Melanocyte of skin (primary cell): ENCODE measurements at places on chromosomes 6 and 20. TPM values are rescaled to one million over a fixed set of nuclear protein-coding genes. Genes with fewer than 3 reads are reported as not detected.

The METTL24 gene
- total RNA-seq: not detected in 2 replicates

The SPATA2 gene
- total RNA-seq: 4.0 and 5.5 TPM in 2 replicates

The SLC17A3 gene
- not detected in 2 replicates for total RNA-seq

The TTBK1 gene
- total RNA-seq: not detected in 2 replicates

The ADGRF4 gene
- not detected in 2 replicates for total RNA-seq

The NCOA7 gene
- 14.8 and 24.0 TPM in 2 replicates for total RNA-seq

The PLN gene
- not detected in 2 replicates for total RNA-seq

The TRERF1 gene
- total RNA-seq: 0.67 and 1.9 TPM in 2 replicates

The TBXT gene
- not detected in 2 replicates for total RNA-seq

The POU5F1 gene
- not detected in 2 replicates for total RNA-seq

The ZFP64 gene
- total RNA-seq: 13.1 and 14.5 TPM in 2 replicates

The GLYATL3 gene
- total RNA-seq: not detected in 2 replicates

The CFAP206 gene
- 1.0 and 1.5 TPM in 2 replicates for total RNA-seq

The LY6G5C gene
- total RNA-seq: under 0.01 TPM in 1 of 2 replicates, not detected in the other

The ZKSCAN8 gene
- 14.8 and 18.5 TPM in 2 replicates for total RNA-seq

The CPNE5 gene
- total RNA-seq: under 0.01 and 0.31 TPM in 2 replicates

The HCRTR2 gene
- not detected in 2 replicates for total RNA-seq

The LY6G6F gene
- total RNA-seq: not detected in 2 replicates

The LINC00237 gene
- total RNA-seq: not detected in 2 replicates

The BPIFB4 gene
- total RNA-seq: not detected in 2 replicates

The NNAT gene
- total RNA-seq: under 0.01 and 0.15 TPM in 2 replicates

The SLC22A16 gene
- not detected in 2 replicates for total RNA-seq

The CFAP61 gene
- total RNA-seq: 0.73 and 1.0 TPM in 2 replicates

The IL20RA gene
- total RNA-seq: not detected in 2 replicates

The SYCP2L gene
- total RNA-seq: 0.36 and 0.69 TPM in 2 replicates

The FAM209B gene
- total RNA-seq: not detected in 2 replicates

The PSORS1C2 gene
- not detected in 2 replicates for total RNA-seq

The UQCC2 gene
- 21.3 and 29.8 TPM in 2 replicates for total RNA-seq

The DEFB126 gene
- not detected in 2 replicates for total RNA-seq

The ZNF831 gene
- total RNA-seq: not detected in 2 replicates

The TCP11 gene
- not detected in 2 replicates for total RNA-seq

The FAM83C gene
- total RNA-seq: not detected in 2 replicates

The NOL7 gene
- total RNA-seq: 48.2 and 62.9 TPM in 2 replicates

The CST5 gene
- total RNA-seq: not detected in 2 replicates

The CTAGE9 gene
- total RNA-seq: not detected in 2 replicates

The RARS2 gene
- 22.6 and 30.7 TPM in 2 replicates for total RNA-seq

The CENPW gene
- total RNA-seq: 9.1 and 11.0 TPM in 2 replicates

The EYA2 gene
- 0.15 TPM in 1 of 2 replicates, not detected in the other for total RNA-seq

The CLDN20 gene
- total RNA-seq: 0.33 TPM in 1 of 2 replicates, not detected in the other

The HLA-F gene
- total RNA-seq: 104 and 226 TPM in 2 replicates

The CALHM5 gene
- total RNA-seq: 0.34 and 0.36 TPM in 2 replicates
